ENCODE measurements at places on chromosomes 2 and 18.

DNA sequence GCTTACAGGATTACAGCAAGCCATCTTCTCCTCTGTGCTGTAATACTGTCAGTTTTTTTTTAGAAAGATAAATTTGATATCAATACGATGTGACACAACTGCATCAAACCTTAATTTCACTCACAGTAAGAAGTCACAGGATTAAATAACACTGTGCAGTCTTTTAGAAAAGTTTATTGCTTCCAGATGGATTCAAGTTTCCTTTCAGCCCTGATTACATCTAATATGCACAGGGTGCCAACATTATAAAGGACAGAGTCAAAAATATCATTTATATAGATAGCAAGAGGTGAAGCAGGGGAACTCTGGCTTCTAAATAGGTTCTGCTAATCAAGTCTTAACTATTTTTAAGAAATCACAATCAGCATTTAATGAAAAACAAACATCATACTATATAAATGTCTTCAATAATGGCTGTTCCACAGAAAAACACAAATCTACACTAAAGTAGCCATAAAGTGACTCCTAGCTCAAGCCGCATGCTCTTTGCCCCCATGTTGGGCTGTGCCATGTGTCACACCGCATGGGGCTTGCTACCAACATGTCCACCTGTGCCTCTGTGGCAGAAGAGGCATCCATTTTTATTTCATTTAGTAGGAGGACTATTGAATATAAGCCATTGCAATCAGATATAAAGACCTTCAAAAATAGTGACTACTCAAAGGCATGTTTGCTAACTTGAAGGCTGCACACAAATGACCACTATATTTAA is 35.0 kb downstream of the CERKL start:
- DNase-seq: no peak

DNA sequence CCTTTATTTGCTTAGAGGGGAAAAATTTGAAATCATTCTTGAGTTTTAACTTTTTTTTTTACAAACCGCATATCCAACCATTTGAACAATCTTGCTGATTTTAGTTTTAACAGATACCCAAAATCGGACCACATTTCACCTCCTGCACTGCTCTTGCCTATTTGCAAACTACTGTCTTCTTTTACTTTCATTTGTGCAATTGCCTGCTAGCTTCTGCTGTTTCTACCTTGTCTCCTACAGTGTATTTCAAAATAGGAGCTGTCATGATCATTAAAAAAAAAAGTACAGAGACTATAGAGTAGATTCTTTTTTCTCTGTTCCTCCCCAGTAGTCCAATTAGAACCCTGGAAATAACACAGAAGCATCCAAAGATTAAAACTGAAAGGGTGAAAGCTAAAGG is 1081.2 kb downstream of the SOCS6 start:
- DNase-seq: no peak

DNA sequence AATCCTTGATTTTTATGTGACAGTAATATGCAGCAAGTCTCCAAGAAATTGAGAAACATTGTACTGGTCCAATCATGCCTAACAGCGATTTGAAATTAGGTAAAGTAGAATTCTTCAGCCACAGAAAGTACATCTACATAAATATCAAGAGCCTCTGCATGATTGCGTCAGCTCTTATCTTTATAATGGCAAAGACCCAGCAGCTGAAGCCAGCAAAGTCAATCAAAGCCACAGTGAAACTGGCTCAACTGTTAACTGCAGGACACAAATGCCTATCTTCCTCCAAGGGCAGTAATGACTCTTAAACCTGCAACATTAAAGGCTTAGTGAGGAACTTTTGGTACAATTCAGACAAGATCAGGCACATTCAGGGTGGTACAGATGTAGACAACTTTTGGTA is 102.5 kb downstream of the BARD1 start:
- DNase-seq: peak; percentile 68

GRCh38 chr2:232532419-232532818 is 6.5 kb downstream of the CHRND start:
- no peak for DNase-seq

GRCh38 chr2:104599787-104600510 is 254.0 kb upstream of the POU3F3 start:
- DNase-seq: peak; percentile 49

- DNase-seq: peak; percentile 72
These were observed 231.4 kb downstream of the FAM210A start for GRCh38 chr18:13494871-13495445.

- DNase-seq: no peak
These were observed 198.0 kb downstream of the ANKRD30B start for GRCh38 chr18:14945984-14946383.

- DNase-seq: peak; percentile 37
These were observed 35.4 kb upstream of the REEP1 start for GRCh38 chr2:86372641-86373502.

GRCh38 chr2:9965119-9965822 is 13.8 kb downstream of the GRHL1 start:
- DNase-seq: no peak

GRCh38 chr2:185291035-185291647 is 447.5 kb upstream of the FSIP2 start:
- DNase-seq: no peak

GRCh38 chr2:145055651-145056050 is 535.7 kb upstream of the ZEB2 start:
- no peak for DNase-seq
